ENCODE measurements at places on chromosomes 13 and 19.

- DNase-seq = peak; percentile 2
Observed at GRCh38 chr13:52160506-52160905, 1.1 kb upstream of the NEK3 start.

GRCh38 chr13:89846926-89847585 lies 1500.4 kb upstream of the MIR17HG start:
- DNase-seq = no peak

DNA sequence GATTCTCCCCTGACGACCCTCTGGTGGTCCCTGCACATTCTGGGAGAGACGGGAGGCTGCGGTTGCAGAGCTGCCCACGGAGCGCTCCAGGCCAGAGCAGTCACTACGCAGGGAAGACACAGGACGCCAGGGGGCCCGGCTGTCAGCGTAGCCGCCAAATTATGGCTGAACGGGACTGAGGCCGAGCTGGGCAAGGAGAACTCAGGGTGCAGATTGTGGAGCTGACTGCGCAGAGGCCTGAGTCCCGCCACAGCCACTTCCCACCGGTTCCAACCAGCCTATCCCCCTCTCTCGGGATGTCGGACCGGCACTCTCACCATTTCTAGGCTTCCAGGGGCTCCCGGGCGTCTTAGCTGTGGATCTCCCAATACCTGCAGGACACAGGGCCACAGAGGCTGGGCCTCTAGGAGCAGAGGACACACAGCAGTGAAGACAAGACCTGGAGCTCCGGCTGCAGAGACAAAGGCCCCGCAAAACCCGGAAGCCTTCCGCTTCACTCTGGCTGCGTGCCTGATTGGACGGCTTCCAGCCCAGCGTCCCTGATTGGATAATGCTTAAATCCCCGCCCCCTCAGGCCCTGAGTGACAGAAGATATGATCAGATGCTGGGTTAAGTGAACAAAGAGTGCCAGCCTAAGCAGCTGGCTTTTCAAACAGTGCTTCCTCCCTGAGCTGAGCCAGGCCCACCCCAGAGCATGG lies at the start of gene ZNF737:
Gene ZNF737 (minus strand): TSS at position 461 of the 698 bp plus-strand sequence. CDS start 141 bp downstream, at position 320.
- peak; percentile 94 for DNase-seq

- no peak for DNase-seq
Observed at GRCh38 chr19:52170863-52171320, 529 bp downstream of the ZNF836 start.

GRCh38 chr13:41500511-41500910 lies 43.2 kb downstream of the RGCC start:
- no peak for DNase-seq

DNA sequence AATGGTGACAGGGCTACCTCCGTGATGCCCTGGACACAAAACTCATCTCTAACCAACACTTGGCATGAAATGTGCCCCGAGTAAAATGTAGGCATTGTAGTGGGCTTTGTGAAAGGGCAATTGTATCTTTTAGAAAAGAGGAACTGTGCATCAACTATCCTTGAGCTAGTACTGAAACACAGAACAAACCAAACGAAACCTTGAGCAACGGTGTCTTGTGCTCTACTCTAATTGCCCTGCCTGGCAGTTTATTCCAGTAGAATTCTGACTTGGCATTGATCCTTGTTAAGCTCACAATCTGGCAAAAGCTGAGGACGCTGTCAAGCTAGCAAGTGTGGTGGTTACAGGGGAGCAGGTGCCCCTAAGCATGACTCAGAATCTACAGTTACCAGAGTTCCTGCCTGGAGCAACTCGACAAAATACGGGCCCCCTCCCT lies 707.1 kb upstream of the SPRY2 start:
- no peak for DNase-seq

DNA sequence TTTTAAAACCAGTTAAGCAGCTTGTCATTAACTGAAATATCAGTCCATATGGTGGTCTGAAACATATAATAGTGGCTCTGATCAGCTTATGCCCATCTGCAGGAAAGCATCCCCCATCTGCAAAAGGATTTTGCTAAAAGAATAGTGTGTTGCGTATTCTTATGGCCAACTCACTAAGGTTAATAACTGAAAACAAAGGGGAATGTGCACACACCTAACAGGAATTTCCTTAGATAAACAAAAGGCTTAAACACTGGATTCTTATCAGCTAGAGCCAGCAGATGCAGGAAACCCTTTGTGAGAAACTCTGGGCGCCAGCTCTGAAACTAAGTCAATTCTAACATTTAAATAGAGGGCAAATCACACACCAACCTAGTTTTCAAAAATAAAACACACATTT lies 22.1 kb downstream of the VPS36 start:
- no peak for DNase-seq

- DNase-seq = peak; percentile 65
Observed at GRCh38 chr19:44748426-44749254, at the start of gene BCL3. Gene BCL3, plus strand, starts transcription at chr19:44748708. Its CDS starts 83 bp downstream, at chr19:44748791.

DNA sequence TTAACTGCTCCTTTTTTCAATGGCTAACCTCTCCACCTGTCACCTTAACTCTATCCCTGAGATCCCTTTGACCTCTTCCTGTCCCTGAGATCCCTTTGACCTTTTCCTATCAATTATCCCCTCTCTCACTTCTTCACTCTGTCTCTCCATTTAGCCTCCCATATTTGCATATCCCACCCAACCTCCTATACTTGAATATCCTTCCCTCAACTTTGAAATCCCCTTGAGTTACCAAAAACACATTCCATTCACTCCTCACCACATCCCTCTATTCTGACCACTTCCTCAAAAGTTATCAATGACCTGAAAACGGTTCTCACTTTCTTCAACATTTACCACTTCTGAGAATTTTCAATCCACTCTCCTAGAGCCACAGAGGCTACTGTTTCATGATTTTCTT lies 3.0 kb downstream of the MYCBP2 start:
- no peak for DNase-seq

GRCh38 chr19:610071-610800 lies 20.6 kb downstream of the HCN2 start:
- DNase-seq = no peak

GRCh38 chr19:47752440-47753211 lies 7.3 kb downstream of the NOP53 start:
- no peak for DNase-seq

GRCh38 chr19:13588957-13589833 lies 82.9 kb upstream of the CACNA1A start:
- DNase-seq = peak; percentile 64
